ENCODE measurements at places on chromosomes 12 and 14.

DNA sequence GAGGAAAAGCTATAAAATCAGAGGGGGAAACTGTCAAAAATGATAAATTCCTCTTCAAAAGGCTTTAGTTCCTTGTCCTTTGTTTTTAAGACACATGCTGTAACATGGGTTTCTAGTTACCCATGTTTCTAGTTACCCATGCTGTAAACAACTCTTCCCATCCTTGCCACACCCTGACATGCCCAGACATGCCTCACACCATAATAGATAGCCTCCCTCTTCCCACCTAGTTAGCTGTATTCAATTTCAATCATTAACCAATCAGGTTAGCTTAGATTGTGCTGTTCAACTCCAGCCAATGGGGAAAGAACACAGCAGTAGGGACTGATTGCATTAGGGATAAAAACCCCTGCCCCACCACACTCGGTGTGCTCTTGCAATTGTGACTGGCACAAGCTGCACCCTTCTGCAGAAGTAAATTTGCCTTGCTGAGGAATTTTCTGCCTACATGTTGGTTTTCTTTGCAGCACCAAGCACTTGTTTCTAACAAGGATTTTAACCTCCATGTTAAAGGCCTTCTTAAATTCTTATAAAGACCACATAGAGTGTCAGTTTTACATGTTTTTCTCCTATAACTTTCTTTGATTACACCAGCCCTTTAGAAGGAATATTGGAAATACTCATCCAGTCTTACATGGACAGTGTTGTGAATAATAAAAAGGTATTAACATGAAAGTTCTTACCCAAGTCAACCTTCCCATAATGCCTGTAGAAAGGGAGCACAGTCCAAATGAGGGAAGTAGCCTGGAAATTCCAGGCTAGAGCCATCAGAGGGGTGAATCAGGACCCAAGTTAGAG, 32.5 kb upstream of the LALBA start:
- DNase-seq: no peak

GRCh38 chr12:117867348-117867747, 101.4 kb downstream of the KSR2 start:
- DNase-seq: no peak

GRCh38 chr14:69314327-69314726, 54.4 kb downstream of the GALNT16 start:
- DNase-seq: no peak

DNA sequence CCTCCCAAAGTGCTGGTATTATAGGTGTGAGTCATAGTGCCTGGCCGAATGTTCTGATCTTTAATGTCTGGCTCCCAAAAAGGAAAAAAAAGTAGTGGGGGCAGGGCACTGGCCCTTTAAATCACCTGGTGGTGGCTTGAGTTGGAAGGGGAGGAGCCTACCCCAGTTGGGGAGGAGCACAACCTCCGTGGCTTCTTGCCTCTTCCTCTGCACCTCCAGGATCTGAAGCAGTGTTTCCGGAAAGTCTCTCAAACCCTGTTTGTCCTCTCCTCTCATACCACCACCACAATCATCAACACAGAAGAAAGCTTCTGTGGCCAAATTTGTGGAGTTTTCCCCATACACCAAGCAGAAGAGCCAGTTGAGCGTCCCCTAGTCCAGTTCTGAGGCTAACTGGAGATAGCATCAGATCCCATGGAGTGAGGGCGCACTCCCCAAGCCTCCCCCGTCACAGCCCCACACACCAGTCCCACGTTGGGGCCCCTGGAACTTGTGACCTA, 24.3 kb upstream of the RCOR1 start:
- no peak for DNase-seq

DNA sequence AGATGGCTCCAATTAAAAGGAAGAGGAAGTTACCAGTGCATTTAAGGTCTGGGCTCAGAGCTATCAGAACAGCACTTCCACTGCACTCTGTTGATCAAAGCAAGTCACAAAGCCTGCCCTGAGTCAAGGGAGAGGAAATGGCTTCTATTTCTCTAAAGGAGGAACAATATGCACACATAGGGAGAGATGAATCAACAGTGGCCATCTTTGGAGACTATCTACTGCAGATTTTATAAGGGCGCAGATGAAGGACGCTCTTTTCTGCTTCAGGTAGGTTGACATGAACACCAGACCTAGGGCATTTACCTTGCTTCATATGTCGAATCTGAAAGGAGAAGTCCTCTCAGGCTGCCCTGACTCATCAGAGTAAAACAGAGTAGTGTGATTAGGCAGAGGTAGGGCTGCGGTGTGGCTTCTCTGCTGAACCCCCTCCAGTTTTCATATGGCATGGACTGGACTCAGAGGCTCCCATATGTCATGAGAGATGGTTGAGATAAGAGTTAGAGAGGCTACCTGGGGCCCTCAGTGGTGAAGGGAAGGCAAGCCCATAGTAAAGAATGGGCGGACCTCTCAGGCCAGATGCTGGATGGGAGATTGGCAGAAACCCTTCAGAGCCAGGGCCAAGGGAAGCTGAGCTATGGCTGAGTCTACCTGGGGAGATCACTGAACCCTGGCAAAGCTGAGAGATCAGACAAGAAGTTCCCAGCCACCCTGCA, 84.4 kb downstream of the ARF6 start:
- DNase-seq: no peak

DNA sequence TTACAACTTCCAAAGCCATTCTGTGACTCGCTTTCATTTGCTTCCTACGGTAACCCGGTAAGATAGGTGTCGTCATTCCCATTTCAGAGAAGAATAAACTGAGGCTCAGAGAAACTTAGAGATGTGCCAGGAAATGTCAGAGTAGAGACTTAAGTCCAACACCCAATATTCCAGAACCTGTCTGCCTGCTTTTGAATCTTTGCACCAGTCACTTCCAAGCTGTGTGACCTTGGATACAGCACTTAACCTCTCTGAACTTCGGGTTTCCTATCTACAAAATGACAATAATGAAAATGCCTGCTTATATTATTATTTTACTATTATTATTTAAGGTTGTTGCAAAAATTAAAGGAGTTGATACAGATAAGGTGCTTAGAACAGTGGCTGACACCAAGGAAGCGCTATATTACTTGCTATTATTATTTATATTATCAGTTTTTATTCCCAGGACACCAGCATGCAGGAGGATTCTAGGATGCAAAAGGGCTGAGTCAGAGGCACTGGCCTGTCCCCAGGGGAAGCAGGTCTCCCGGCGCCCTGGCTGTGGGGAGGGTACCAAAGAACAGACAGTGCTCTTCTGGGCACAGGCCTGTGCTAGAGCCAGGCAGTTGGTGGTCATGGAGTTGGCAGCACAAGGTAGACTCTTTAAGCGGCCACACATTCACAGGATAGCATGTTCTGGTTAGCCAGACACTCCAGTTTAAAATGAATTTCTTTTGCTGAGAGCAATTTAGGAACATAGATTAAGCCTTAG, 5.4 kb downstream of the HSPB8 start:
- DNase-seq: no peak

- DNase-seq: peak; percentile 30
Measured at GRCh38 chr14:25431211-25432076, 381.5 kb upstream of the STXBP6 start.

DNA sequence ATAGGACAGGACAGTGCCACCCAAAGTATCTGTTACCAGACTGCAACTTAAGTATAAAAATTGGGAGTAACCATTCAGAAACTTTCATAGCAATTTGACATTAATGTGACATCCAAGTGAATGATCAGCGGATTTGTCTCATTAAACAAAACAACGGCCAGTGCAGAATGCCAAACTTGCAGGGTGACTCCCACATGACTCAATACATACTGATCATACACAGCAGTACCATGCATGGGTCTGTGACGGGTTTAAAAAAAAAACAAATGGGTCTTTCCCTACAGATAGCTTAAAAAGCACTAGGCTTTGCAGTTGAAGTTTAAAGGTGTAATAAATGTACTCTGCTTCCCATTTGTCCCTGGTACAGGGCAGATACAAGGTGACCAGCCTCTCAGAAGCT, 116.6 kb downstream of the SLC35F4 start:
- no peak for DNase-seq

- peak; percentile 23 for DNase-seq
Measured at GRCh38 chr12:85920324-85920947, 46.3 kb downstream of the NTS start.

DNA sequence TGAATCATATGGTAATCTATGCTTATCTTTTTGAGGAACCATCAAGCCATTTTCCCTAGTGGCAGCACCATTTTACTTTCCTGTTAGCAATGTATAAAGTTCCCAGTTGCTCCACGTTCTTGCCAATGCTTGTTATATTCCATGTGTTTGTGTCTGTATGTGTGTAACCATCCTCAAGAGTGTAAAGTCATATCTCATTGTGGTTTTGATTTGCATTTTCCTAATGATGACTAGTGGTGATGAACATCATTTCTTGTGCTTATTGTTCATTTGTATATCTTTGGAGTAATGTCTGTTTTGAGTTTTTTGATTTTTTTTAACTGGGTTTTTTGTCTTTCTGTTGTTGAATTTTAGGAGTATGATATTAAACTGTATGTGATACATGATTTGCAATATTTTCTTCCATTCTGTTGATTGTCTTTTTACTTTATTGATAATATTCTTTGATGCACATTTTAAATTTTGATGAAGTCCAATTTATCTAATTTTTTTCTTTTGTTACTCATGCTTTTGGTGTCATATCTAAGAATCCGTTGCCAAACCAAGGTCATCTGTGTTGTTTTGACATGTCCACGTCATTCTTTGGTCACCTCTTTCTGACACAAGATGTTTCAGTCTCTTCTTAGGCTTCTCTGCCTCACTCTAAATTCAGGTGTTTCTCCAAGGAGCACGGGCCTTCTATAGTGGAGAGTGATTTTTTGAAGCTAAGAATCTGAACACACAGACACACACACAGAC, 36.1 kb downstream of the PPHLN1 start:
- DNase-seq: no peak

DNA sequence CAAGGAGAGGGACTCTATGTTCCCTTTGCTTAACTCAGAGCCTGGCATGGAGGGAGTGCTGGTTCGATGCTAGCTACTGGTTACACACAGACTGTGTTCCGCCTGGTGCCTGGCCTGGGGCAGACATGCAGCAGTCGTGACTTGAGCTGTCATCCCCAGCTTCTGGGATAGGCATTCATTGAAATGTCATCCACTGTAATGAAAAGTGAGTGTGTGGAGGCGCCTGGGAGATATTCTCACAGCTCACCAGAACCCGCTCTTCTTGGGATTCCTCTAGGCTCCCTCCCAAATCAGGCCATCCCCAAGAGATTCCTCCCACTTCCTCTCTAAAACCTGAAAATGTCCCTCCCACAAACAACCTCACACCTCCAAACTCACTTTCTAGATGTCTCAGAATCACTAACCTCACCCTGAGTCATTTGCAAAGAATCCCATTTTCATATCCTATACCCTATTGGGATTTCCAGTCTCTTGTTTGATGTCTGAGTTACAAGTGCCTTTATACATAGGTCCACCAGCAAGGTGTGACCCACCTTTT, 82.8 kb downstream of the CRACR2A start:
- DNase-seq: no peak

DNA sequence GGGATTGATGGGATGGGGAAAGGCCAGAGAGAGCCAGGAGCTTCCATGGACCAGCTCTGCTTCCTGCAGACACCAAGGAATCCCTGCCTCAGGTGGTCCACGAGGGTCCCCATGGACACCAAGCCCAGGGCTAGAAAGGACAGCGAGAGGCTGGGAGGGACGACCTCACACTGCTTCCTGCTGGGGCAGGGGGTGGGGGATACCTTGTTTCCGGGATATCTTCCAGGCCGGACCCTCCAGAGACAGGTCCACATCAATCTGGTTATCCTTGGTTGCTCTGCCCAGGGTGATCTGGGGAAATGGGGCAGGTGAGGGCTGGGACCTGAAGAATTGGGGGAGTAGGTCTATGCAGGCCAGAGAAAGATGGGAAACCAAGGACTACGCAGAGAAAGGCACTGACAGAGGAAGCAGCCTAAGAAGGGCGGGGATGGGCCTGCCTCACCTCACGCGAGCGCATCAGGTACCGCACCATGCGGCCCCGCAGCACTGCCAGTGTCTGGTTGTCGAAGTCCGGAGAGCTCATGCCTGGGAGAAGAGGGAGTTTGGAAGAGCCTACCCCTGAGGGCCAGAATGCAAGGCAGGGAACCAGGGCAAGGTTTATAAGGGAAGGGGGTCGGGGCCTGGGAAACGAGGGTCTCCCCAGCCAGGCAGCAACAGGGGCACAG, 8.8 kb downstream of the MCRS1 start:
- DNase-seq: no peak
